ENCODE measurements at places on chromosomes 7 and 10. TPM values are rescaled to one million over a fixed set of nuclear protein-coding genes. Genes with fewer than 3 reads are reported as not detected.

DNA sequence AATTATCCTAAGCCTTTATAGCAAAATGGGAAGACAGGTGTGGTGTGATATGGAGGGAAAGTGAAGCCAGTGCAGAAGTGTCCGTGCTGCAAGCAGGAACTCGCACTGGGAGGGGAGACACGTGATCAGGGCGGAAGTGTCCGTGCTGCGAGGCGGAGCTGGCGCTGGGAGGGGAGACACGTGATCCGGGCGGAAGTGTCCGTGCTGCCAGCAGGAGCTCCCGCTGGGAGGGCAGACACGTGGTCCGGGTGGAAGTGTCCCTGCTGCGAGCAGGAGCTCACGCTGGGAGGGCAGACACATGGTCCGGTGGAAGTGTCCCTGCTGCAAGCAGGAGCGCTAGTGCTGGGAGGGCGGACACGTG, 40.5 kb upstream of the PRKAR1B start:
- H3K36me3 ChIP-seq, result peaks cover 33% of the 10 kb centered on the region
- peaks cover 16% of the 10 kb centered on the region for H3K4me1 ChIP-seq
- no peak overlapping the region for H3K4me3 ChIP-seq
- no peak for DNase-seq
- H3K27ac ChIP-seq, result peak overlapping the region; percentile 79

DNA sequence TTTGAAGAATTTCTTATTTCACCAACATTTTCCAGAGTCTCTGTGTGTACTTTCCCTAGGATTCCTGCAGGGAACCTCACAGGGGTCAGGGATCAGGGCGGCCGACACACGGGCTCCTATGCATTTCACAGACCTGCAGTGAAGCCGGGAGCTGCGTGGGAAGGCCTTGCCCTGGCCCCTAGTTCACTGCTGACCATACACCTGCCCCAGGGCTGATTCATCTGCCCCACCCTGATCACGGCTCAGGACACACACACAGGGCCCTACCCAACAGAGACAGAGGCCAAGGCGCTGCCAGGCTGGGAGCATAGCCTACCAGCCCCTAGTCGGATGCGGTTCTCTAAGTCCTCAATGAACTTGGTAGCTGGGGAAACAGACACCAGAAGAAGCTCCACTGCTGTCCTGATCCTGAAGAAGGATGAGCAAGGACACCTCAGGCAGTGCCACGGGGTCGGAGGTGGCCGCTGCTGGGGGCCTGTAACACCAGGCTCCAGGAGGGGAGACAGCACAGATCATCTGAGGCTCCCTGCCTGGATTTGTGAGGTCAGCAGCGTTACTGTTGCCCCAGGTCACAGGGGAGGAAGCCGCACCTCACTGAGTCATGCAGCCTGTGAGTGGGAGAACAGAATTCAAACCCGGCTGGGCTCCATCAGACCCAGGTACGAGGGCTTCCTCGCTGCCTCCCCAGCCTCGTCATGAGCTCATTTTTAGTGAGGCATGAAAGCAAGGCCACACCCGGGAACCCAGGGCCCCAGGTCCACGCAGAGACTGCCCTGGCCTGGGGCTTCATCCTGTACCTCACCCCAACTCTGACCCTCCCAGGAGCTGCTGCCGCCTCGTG, 278.8 kb upstream of the PPP2R2D start:
- H3K27ac ChIP-seq, result no peak overlapping the region
- no peaks in the 10 kb centered on the region for H3K36me3 ChIP-seq
- H3K4me3 ChIP-seq, result no peak overlapping the region

GRCh38 chr7:155422151-155422550, 35.8 kb upstream of the EN2 start:
- H3K27me3 ChIP-seq, result no peaks in the 10 kb centered on the region
- no peak for DNase-seq
- no peaks in the 10 kb centered on the region for H3K36me3 ChIP-seq
- H3K4me1 ChIP-seq, result no peaks in the 10 kb centered on the region
- H3K27ac ChIP-seq, result no peak overlapping the region

GRCh38 chr7:80131675-80132435, 2.8 kb upstream of the GNAI1 start:
- no peaks in the 10 kb centered on the region for H3K36me3 ChIP-seq
- DNase-seq, result no peak

DNA sequence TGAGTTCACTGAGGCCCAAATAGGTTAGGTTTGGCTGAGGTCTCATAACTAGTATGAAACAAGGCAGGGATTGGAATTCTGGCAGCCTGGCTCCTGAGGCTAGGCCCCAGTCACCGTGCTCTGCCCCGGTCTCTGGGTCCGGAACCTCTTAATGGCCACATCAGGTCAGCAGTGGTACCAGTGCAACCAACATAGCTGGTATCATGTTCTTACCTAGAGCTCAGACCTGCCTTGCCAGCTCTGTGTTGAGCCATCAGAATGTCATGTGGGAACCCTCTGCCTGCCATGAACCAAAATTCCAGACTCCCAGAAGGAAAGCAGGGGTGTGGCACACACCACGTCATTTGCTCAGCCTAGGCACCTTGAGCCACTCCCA, 56.5 kb downstream of the ZNF467 start:
- peak; percentile 11 for DNase-seq
- H3K4me1 ChIP-seq, result peaks cover 21% of the 10 kb centered on the region
- H3K27ac ChIP-seq, result no peak overlapping the region
- H3K4me3 ChIP-seq, result no peak overlapping the region

GFRA1 gene
- total RNA-seq, result 8.1 TPM

NODAL gene
- not detected for total RNA-seq

H2BK1 gene
- total RNA-seq, result not detected
